ENCODE measurements at places on chromosomes 7 and 10.

GRCh38 chr10:104277785-104278184, 8.8 kb downstream of the GSTO2 start:
- DNase-seq = no peak

DNA sequence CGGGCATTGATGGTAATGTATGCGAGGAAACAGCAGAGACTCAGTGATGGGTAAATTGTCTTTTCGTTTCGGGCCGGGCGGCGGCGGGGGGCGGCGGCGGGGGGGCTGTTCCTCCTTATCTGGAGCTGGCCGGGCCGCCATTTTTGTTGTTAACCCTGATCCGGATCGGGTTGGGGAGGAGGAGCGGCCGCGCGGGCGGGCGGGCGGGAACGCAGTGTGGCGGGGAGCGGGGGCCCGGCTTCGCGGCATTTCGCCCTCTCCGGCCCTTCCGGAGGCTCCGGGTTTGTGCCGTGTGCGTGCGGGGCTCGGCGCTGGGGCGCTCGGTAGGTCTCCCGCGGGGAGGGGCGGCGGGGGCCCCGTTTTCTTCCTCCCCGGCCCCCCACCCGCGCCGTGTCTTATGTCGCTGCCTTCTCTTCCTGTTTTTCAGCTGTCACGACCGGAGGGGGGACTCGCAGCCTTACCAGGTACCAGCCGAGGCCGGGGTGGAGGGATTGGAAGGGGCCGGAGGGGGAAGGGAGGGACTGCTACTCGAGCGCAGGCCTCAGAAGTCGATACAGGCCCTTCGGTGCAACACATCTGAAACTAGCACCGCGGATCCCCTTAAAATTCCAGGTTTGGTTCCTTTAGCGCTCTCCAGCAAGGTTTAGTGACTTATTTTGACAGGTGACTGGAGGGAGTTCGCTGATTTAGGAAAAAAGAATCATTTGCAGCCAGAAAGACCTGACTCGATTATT, 820 bp downstream of the WAC start:
- DNase-seq = peak; percentile 72

GRCh38 chr7:106421181-106421762, 136.5 kb upstream of the NAMPT start:
- DNase-seq = no peak

GRCh38 chr10:85224366-85224940, 896.1 kb downstream of the CCSER2 start:
- no peak for DNase-seq

DNA sequence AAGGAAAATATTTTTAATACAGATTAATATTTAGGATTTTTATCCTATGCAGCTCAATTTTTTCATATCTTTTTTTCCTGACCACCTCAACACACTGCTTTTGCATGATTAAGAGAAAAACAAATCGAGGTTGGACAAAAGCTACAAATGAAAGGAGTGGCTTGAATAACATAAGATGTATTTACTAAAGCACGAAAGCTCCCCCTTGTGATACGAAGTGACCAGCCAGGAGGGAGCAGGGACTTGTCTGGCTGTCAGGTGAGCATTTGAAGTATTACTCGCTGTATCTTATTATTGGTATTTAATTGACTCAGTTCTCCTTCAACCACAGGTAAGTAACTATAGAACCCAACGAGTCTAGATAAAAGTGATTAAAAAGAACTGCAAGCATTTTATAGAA, 265.2 kb upstream of the PHF14 start:
- DNase-seq = peak; percentile 68

DNA sequence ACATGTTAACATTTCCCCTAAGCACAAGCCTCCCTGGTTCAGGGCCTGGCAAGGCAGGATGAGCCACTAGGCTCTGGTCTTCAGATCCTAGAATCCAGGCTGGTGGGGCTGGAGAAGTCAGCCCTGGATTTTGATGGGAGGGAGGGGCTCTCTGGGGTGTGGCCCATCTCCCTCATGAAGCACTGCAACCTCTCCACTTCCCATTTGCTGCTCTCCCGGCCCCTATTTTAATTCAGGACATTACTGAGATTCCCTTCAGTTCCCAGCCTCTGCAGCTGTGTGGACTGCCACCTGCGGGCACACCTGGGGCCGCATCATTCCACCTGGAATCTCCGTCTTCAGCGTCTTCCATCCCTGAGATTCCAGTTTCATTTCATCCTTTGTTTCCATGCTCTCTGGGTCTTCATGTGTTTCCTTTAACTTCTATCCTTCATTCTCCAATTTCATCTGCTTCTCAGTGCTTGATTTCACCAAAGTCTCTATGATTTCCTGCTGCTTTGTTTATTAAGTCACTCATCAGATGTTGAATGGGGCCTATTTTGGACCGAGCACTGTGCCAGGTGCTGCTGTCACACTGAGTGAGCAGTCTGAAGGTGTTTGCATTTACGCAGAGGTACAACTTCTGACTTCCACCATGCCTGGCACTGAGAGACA, 253.6 kb downstream of the WDR37 start:
- no peak for DNase-seq
